ENCODE measurements at places on chromosomes 4 and X. TPM values are rescaled to one million over a fixed set of nuclear protein-coding genes. Genes with fewer than 3 reads are reported as not detected.

- DNase-seq = no peak
Observed at GRCh38 chrX:71251466-71251973, 2.4 kb downstream of the ZMYM3 start.

GRCh38 chr4:169068423-169068822 is 58.4 kb upstream of the CBR4 start:
- no peak for DNase-seq

GRCh38 chr4:108466936-108467902 is 153.2 kb upstream of the RPL34 start:
- DNase-seq = no peak

NDST3 gene
- not detected for total RNA-seq

NAT8L gene
- total RNA-seq = 1.2 TPM

YIPF7 gene
- 0.98 TPM for total RNA-seq

Measured in uterus (tissue), 4 donors.